ENCODE measurements at places on chromosomes 1 and 21. TPM values are rescaled to one million over a fixed set of nuclear protein-coding genes. Genes with fewer than 3 reads are reported as not detected.

GJA4 gene
- total RNA-seq = 0.51 TPM

ST6GALNAC5 gene
- not detected for total RNA-seq

- DNase-seq = no peak
These were observed at the start of gene ETV3L for GRCh38 chr1:157099633-157100009. Gene ETV3L, minus strand, starts transcription at chr1:157099808. Its CDS starts 285 bp downstream, at chr1:157099523.

- no peak for DNase-seq
These were observed 1.5 kb downstream of the CSDE1 start for GRCh38 chr1:114756009-114756892.

- no peak for DNase-seq
These were observed 15.4 kb downstream of the DYNLT5 start for GRCh38 chr1:66767626-66768025.

- no peak for DNase-seq
These were observed 647.9 kb downstream of the PLA2G4A start for GRCh38 chr1:187476671-187477070.

DNA sequence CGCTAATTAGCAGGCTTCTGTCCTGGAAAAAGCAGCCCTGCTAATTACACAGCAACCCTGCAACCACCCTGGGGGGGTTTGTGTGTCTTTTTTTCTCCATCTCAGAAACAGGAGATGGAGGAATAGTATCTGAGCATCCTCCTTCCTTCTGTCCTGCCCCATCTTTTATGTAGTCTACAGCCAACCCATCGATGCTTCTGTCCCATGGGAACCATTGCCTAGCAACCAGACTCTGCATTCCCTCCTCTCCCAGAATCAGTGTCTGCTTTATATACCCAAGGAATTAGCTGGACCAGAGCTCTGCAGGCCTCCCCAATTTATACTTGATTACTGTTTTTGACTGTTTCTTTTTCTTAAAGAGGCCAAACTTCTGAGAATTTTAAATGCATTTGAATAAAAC, 35.1 kb downstream of the LRRC38 start:
- DNase-seq = no peak

DNA sequence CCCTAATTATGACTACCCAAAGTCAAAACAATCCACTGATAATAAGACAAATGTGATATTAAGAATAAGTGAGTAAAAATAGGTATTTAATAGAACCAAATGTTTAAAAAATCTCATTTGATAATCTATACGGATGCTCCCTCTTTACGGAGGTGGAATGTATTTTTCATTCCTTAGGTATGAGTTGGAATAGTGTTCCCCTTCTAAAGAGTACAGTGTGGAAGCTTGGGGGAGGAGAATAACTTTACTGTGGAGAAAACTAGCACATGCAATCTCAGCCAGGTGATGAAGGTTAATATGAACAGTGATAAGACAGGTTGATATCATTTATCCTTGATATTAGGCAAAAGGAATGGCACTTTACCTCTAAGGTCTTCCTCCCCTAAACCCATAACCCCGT, 74.6 kb downstream of the GPR88 start:
- no peak for DNase-seq

AKR7A3 gene
- 1.3 TPM for total RNA-seq

F11R gene
- total RNA-seq = 7.3 TPM

DNA sequence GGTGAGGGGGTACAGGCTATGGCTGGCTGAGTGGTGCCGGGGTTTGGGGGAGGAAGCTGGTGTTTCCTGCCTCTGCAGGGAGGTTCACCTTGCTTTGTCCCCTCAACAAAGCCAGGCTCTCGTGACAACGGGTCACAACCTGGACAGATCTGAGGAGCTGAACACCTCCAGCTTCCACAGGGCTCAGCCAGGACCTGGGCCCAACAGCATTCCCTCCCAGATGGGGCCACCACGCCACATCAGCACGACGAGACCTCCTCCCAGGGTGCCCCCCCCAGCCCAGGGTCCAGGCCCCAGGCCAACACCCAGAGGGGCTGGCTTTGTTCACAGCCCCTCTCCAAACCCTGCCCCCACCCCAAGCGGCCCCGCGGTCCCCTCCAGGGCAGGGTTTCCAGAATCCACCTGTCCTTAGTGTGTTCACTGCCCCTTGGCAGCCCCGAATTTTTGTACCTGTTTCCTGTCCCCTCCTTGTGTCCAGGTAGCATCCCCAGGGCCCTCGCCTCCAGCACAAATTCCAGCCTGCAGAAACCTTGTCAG, 34.7 kb downstream of the UBE2G2 start:
- DNase-seq = no peak

GRCh38 chr1:163877016-163877415, 555.3 kb downstream of the NUF2 start:
- no peak for DNase-seq

- no peak for DNase-seq
These were observed 13.9 kb upstream of the PRKCZ start for GRCh38 chr1:2036287-2036686.

ESRRG gene
- total RNA-seq = not detected

- DNase-seq = no peak
These were observed 25.0 kb downstream of the EPHA2 start for GRCh38 chr1:16130827-16131226.

GRCh38 chr21:46205766-46206162, 21.5 kb upstream of the SPATC1L start:
- DNase-seq = no peak

DNA sequence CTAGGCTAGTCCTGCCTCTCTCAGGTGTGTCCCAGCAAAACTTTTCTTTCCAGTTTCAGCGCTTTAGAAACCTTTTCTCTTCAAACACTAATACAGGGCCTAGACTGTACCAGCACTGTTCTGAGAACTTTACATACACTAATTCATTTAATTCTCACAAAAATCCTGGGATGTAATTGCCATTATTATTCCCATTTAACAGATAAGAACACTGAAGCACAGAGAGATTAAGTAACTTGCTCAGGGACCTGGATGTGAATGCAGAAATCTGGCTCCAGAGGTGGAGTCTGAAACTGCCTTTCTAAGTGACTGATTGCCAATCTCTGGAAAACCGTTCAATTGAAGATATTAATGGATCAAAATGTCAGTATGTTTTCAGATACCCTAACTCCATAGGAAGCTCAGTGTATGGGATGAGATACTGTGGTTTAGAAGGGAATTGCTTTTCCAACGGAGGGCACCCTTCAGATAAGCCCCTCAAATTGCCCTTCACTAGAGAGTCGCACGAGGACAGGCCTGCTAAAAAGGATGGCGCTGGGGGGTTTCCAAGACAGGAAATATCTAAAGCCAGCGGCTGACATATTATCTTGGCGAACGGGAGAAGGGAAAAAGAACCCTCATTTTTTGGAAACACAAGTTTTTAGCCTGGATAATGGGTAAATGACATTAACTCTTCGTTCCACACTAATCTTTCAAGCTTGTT, 698 bp upstream of the UCK2 start:
- no peak for DNase-seq

MTARC2 gene
- total RNA-seq = 0.29 TPM

GRCh38 chr1:207849646-207850045, 61.3 kb downstream of the CD34 start:
- DNase-seq = no peak

DNA sequence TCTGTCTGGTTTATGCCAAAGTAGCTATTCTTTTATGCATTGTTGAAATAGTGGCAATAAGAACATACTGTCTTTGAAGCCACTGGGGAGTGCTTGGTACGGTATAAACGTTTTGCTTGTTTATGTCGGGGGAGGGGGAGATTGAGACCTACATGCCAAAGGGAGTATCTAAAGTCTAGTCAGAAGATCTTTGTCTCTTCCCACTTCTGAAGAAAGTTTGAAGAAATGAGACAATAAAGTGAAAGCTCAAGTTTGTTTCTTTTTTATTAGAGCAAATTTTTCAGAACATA, 6.8 kb downstream of the AKIRIN1 start:
- no peak for DNase-seq

DNA sequence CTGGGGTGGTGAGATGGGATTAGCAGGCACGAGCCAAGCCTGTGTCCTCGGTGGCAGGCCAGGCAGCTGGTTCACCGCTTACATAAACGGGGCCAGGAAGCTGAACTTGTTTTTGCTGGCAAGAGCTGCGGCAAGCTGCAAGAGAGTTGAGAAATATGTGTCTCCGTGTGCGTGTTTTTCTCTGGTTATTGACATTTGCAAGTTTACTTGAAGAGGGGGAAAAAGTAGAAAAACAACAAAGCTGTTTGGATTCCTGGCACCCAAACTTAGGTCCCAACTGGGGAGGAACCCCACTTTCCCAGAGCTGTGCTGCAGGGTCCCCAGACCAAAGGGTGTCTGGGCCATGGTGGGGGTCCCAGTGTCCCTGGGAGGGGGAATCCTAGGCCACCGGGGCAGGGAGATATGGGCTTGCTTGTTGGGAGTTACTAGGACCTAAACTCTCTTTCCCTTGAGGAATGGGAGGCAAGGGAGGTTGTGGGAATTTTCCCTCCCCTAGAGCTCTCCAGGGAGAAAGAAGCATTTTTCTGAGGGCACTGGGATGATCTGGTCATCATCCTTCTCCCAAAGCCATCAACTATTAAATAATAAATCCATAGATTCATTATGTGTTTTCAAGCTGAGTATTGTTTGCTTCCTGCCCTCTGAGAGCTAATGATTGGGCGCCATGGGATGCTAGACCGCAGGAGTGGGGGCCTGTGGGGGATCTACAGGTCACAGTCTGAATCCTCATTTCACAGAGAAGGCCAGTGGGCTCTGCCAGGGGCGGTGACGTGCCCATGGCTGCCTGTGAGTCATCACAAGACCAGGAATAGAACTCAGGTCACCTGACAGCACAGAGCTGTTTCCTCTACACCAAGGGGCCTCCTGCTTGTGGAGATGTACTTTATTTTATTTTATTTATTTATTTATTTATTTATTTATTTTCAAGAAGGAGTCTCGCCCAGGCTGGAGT, 14.8 kb downstream of the IL6R start:
- DNase-seq = peak; percentile 52

SMIM34 gene
- not detected for total RNA-seq

TESK2 gene
- 2.5 TPM for total RNA-seq

GRCh38 chr1:18336801-18337200, 143.9 kb upstream of the KLHDC7A start:
- DNase-seq = no peak

DNA sequence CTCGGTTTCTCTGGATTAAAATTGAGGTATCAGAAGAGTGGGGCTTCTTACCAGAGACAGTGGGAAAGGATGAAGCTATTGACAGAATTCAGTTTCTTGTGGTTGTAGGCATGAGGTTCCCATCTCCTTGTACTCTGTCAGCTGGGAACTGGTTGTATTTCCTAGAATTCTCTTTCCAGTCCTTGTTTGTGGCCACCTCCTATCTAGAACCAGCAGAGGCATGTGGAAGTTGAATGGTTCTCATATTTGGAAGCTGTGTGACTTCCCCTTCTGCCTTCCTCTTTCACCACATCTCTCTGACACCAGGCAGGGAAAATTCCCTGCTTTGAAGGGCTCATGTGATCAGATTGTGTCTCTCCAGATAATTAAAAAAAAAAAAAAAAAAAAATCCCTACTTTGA, 457.7 kb upstream of the ADAMTS5 start:
- no peak for DNase-seq

ASPM gene
- total RNA-seq = 1.4 TPM

GRCh38 chr1:187883356-187883755, 1054.6 kb downstream of the PLA2G4A start:
- DNase-seq = no peak

MYCL gene
- 0.18 TPM for total RNA-seq

DNA sequence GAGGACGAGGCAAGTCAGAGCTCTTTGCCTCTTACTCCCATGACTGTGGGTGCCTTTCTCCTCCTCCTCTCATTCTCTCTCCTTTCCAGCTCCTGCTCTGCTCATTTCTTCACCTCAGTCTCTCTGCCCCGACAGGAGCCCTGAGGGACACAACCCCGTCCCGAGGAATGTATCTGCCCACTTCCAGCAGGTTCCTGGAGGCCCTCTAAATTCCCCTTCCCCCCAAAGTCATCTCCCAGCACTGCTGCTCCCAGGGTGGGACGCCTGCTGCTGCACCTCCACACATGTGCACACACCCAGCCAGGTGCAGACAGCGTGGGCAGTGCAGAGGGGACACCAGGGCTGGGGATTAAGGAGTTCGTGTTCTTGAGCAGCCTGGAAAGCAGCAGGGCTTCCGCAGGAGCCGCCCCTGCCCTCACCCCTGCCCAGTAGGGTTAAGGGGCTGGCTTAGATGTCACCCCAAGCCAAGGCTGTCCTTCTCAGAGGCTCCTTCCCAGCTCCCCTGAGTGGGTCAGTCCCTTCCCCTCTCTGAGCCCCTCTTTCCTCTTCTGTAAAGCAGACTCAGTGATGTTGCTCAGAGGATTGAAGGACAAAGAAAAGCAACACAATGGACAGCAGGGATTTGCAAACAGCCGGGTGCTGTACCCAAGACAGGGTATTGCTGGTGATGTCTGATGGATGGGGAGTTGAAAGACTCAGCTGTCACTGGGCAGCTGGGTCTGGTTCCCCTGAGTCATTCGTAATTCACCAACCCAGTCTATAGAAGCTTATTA, 346.0 kb downstream of the MATN1 start:
- DNase-seq = no peak

TACSTD2 gene
- total RNA-seq = 0.11 TPM

DNA sequence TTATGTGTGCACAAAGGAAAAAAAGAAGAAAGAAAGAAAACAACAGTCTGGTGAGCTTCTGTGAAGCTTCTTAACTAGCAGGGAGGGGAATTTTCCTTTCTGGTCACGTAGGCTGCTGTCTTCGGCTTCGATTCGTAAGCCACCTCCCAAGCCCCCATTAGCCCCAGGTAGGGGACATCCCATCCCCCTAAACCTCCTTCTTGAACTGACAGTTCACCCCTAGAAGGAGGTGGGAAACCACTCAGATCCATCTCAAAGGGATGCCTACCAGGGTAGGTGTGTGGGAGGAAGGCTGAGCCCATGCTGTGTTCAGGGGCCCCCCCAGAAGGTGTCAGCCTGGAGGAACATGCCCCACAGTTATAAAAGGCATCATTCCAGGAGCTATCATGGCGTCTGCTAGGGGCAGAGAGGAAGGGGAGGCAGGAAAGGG, 25.8 kb downstream of the CD247 start:
- peak; percentile 40 for DNase-seq

SAMD11 gene
- not detected for total RNA-seq

SELE gene
- total RNA-seq = not detected

SPATA21 gene
- total RNA-seq = not detected

DNA sequence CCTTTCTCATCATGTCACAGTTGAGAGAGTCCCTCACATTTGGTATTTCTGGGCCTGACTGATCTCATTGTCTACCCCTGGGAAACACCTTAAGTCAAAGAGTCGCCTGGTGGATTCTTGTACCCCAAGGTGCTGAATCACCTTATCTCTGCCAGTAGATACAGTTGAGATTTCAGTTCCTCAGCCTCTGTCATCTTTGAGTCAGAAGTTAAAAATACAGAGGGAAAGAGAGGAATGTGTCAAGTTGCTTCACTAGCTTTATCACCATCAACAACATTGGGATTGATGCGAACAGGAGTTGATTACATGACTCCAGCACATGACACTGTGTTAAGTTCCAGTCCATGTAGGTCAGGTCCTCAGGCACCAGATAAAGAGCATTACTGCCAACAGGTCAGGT, 513.0 kb downstream of the NUF2 start:
- DNase-seq = no peak

All from activated T-cell treated with anti-CD3 and anti-CD28 coated beads, Interleukin-2, amount 50 U/mL, for 4 hours (primary cell).